ENCODE measurements at places on chromosomes 5 and 9.

GRCh38 chr5:20231040-20231439, 243.0 kb upstream of the CDH18 start:
- no peak for DNase-seq
- H3K27ac ChIP-seq = no peak overlapping the region
- no peaks in the 10 kb centered on the region for H3K36me3 ChIP-seq
- no peaks in the 10 kb centered on the region for H3K4me1 ChIP-seq
- H3K4me3 ChIP-seq = no peak overlapping the region
- H3K27me3 ChIP-seq = no peaks in the 10 kb centered on the region

DNA sequence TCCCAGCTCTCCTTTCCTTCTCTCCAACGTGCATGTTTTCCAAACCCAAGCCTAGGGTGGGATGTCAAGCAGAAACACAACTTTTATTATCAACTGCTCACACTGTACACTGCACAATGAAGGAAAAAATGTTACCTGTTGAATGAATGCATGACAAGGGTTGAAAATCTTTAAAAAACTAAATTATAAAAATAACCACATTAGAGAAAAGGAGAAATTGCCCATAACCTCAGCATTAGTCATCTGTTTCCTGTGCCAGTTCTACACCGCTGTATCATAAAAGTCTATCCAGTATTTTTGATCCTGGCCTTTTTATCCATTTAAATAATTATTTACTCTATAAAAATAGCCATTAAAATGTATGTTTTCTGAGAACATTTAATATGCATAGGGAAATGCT, 101.1 kb downstream of the APBA1 start:
- DNase-seq = no peak
- peaks cover 37% of the 10 kb centered on the region for H3K4me1 ChIP-seq
- no peaks in the 10 kb centered on the region for H3K27me3 ChIP-seq
- no peak overlapping the region for H3K4me3 ChIP-seq

- H3K4me1 ChIP-seq = peaks cover 66% of the 10 kb centered on the region
- no peak overlapping the region for H3K27ac ChIP-seq
- DNase-seq = no peak
- H3K27me3 ChIP-seq = no peaks in the 10 kb centered on the region
- peaks cover 63% of the 10 kb centered on the region for H3K36me3 ChIP-seq
- H3K4me3 ChIP-seq = no peak overlapping the region
Observed at GRCh38 chr9:127535834-127536233, 76.2 kb upstream of the STXBP1 start.

- H3K27ac ChIP-seq = no peak overlapping the region
- no peak for DNase-seq
- H3K4me3 ChIP-seq = no peak overlapping the region
- H3K27me3 ChIP-seq = no peaks in the 10 kb centered on the region
- no peaks in the 10 kb centered on the region for H3K36me3 ChIP-seq
Observed at GRCh38 chr9:9924376-9924775, 688.4 kb downstream of the PTPRD start.

DNA sequence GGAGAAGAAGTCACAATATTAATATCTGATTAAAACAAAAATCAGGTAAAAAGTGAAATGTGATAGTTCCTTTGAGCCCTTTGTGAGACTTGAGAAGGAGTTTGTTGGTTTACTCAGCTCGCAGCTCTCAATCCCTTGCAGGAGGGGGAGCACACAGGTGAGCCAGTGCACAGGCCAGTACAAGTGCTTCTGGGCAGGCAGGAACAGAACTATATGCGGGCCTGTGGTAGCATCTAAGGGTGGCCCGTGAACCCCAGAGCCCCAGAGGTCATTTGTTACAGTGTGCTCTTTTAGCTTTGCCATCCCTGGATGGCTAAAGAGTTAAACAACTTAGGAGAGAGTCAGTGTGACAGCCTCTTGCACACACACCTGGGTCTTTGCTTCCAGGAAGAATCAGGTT, 215.3 kb upstream of the EDIL3 start:
- H3K4me1 ChIP-seq = no peaks in the 10 kb centered on the region
- no peak for DNase-seq
- no peaks in the 10 kb centered on the region for H3K36me3 ChIP-seq
- no peak overlapping the region for H3K4me3 ChIP-seq

- no peaks in the 10 kb centered on the region for H3K4me1 ChIP-seq
- H3K4me3 ChIP-seq = no peak overlapping the region
- H3K27me3 ChIP-seq = no peaks in the 10 kb centered on the region
- no peak overlapping the region for H3K27ac ChIP-seq
- no peaks in the 10 kb centered on the region for H3K36me3 ChIP-seq
- peak; percentile 42 for DNase-seq
Observed at GRCh38 chr5:151180291-151180690, 22.7 kb upstream of the ANXA6 start.

GRCh38 chr9:135864447-135865049, 42.8 kb downstream of the CAMSAP1 start:
- H3K4me3 ChIP-seq = no peak overlapping the region
- no peaks in the 10 kb centered on the region for H3K4me1 ChIP-seq
- peak; percentile 35 for DNase-seq
- H3K27ac ChIP-seq = no peak overlapping the region
- H3K36me3 ChIP-seq = no peaks in the 10 kb centered on the region
- H3K27me3 ChIP-seq = no peaks in the 10 kb centered on the region

Data from SJSA1 (cell line).